ENCODE measurements at places on chromosomes 16 and 17. TPM values are rescaled to one million over a fixed set of nuclear protein-coding genes. Genes with fewer than 3 reads are reported as not detected.

The ARHGAP23 gene
- 18.2 TPM for total RNA-seq

The GP1BA gene
- not detected for total RNA-seq

The CMTM1 gene
- 1.5 TPM for total RNA-seq

The PPM1E gene
- total RNA-seq: 0.50 TPM

The KANSL1 gene
- total RNA-seq: 78.6 TPM

The RCVRN gene
- not detected for total RNA-seq

The TBX6 gene
- 0.33 TPM for total RNA-seq

- peak; percentile 60 for DNase-seq
Observed at GRCh38 chr16:47143677-47144558, at the start of gene NETO2. Gene NETO2, minus strand, starts transcription at chr16:47143945. Its CDS starts 333 bp downstream, at chr16:47143612.

DNA sequence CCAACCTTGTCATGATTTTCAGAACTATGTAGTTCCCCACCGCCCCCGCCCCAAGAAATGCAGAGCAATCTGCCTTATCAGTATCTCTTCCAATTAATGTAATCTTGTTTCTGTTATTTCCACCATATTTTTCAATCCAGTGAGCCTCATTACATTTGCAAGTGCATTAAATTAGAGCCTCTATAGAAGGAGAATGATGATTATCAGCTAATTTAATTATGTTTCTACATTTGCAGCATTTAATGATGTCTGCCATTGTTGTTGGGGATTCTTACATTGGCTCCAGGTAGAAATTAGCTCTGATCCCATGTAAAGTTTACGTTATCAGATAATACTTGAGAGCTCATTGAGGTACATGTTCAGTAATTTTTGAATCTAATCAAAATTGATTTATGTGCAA, 707.0 kb upstream of the RBFOX1 start:
- no peak for DNase-seq

DNA sequence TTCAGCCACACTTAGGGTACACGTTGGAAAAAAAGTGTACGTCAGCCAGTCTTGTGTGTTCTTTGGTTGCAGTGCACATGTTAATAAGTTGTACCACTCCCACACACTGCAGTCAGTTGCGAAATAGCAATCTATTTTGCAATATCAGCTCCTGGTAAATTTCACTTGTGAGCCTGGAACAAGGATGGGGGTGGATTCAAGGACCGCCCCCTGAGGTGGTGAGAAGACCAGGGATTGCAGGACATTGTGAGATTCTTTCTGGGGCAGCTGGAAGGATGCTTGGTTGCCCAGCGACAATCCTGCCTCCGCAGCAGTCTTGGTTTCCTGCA, 78.6 kb upstream of the ZFHX3 start:
- peak; percentile 95 for DNase-seq

GRCh38 chr16:1532081-1532760, 1.2 kb upstream of the TMEM204 start:
- peak; percentile 14 for DNase-seq

DNA sequence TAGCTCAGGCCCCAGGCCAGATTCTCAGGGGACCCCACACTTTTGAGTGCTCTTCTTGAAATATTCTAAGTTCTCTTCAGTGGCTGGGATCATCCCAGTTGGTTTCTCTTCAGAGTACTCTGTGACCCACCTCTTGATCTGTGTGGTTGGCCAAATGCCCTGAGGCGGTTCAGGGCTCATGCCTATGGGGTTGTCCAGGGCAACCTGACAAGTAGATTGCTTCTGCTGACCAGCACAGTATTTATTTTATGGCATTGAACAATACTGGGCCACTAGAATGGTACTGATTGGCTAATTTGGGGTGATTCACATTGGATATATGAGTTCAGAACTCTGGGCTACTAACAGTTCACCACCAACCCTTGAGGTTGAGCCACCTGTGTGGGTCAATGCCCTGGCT, 7.4 kb upstream of the GOSR2 start:
- no peak for DNase-seq

DNA sequence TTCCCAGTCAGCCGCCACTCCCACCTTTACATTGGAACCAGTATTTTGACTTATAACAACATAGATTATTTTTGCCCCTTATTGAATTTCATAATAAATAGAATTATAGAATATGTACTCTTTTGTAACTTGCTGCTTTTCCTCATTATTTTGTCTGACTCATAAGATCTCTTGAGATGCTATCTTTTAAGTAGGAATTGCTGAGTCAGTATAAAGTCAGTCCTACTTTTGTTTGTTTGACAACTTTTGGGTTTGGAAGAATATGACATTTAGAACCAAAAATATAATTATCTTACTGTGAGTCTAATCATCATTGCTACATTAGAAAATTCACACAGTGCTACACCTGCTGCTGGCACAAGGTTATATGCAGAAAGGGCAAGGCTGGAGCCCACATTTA, 69.7 kb downstream of the STXBP4 start:
- no peak for DNase-seq

Measured in fibroblast of lung (primary cell).